ENCODE measurements at places on chromosomes 1 and 21.
A peak's percentile ranks its signal among the peaks of the same experiment; 100 is the strongest.

- DNase-seq = no peak
These were observed 43.3 kb downstream of the SIPA1L2 start for GRCh38 chr1:232586679-232587078.

DNA sequence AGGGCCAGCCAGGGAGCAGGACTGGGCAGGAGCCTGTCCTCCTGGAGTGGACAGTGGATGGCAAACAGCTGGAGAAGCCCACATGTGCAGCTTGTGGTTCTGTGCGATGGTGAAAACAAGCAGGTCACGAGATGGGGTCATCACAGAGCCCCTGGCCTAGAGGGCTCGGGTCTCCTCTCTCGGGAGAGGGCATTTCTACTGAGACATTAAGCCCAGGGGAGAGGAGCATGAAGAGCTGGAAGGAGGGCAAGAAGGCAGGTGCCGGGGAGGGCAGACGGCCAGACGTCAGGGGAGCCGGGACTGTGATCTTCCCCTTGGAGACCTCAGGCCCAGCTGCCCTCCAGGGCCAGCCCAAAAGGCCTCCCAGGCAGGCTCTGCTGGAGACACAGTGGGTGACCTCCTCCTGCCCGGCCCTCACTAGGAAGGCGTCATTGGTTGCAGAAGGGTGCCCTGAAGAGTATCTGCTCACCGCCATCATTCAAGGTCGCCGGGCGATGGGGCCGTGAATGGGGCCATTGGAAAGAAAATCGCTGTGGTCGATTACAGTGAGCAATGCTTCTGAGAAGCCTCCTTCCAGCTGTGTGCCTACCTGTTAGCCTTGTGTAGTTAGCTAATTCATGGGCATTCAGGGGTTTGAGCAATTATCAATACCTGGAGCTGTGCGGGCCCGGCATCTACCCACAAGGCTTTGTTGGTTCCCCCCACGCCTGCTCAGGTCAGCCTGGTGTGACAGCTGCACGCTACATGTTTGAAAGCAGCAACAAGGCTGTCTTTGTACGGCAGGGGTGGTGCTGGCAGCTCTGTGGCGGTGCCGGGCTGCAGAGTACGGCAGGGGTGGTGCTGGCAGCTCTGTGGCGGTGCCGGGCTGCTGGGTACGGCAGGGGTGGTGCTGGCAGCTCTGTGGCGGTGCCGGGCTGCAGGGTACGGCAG, 72.3 kb upstream of the ACTRT2 start:
- DNase-seq = no peak

- DNase-seq = peak; percentile 51
These were observed 41.0 kb downstream of the MYOM3 start for GRCh38 chr1:24070821-24071393.

DNA sequence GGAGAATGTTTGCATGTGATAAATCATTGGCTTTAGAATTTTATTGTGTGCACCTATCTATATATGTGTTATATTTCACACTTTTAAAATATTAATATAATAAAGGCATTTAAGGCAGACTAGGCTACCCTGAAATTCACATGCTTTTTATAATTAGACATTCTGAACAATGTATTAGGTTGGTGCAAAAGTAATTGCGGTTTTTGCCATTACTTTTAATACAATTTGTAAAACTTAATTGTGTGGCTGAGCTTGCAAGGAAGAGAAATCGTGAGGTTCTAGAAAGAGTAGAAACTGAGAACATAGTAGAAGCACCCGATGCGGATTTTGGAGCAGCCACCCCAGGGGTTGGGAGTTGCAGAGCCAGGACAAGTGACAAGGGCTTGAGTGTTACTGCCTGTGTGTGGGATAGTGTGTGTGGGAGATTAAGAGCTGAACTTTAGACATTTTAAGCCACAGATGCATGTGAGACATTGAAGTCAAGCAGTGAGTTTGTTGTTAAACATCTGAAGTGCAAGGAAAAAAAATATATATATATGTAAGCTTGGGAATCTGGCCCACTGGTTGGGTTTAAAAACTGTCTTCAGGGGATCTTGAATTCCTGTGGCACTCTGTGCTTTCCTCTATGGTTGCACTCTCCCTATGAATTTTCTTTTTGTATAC, 244.5 kb downstream of the TM2D1 start:
- no peak for DNase-seq

DNA sequence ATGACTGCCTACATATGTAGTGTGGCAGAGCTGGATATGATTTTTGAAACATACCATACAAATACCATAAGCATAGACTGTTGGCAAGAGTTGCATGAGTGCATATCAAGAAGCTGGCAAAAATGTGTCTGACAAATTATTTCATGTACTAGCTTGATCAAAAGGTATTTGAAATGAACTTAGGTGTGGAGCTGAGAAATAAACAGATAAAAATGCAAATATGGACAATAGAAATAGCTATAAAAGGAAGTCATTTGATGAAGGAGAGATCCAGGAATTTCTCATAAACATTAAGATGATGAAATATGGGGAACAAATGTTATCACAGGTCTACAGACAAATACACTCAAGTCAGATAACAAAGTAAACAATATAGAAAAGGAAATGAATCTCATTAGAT, 609.1 kb downstream of the PTPRC start:
- no peak for DNase-seq

DNA sequence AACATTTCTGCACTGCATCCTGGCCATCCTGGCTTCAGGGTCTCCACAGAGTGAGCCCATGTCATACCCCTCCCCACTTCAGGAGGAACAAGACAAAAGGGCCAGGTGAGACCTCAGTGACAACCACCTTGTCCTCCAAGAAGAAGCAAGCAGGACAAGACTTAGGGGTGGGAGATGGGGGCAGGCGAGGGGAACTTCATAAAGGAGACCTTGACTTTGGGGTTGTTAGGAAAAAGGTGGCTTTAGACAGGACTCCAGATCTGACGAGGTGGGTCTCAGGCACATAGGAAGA, 24.0 kb upstream of the SLAMF9 start:
- no peak for DNase-seq

- no peak for DNase-seq
These were observed 95.2 kb downstream of the PTPN14 start for GRCh38 chr1:214455971-214456867.

DNA sequence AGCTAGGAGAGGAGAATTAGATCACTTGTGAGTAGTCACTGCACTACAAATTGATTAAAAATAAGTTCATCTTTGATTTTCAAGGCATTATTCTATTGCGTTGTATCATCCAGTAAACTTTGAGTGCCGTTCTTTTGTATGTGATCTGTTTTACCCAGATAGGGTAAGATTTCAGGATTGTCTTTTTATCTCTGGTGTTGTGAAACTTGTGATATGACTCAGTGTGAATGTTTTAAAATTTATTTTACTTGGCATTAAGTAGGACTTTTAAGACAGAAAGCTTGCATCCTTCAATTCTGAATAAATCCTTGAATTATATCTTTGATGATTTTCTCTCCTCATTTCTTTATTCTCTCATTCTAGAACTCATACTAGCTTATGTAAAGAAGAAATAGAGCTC, 93.3 kb upstream of the ADAMTS5 start:
- DNase-seq = no peak

- DNase-seq = no peak
These were observed 129.0 kb downstream of the GALNT2 start for GRCh38 chr1:230196077-230196476.

GRCh38 chr1:89735479-89735878, 85.4 kb upstream of the LRRC8D start:
- no peak for DNase-seq

GRCh38 chr1:8402109-8402710, 84.3 kb downstream of the SLC45A1 start:
- no peak for DNase-seq

- DNase-seq = no peak
These were observed 50.1 kb downstream of the RPS6KA1 start for GRCh38 chr1:26579681-26580111.

DNA sequence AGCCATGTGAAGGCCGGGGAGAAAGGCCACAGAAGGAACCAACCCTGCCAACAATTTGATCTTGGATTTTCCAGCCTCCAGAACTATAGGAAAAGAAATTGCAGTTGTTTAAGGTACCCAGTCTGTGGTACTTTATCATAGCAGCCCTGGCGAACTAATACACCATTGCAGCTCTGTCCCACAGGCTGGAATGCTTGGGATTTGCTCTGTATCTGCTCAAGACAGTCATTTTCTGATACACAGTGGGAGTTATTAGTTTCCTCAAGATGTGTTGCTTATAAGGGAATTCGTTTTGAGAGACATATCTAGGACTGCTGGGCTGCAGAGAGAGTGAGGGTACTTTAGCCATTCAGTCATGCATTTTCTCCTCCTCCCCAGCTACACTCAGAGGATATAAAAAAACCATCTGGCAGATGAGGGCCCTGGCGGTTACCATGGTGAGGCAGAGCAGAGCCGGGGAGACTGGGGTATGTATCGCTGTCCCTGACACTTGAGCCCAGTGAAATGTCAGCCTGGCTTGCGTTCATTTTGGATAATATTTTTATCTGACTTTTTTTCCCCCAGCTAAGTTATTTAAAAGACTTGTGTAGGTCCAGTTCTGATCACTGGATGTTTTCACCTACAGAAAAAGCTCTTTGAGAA, 104.6 kb downstream of the DIRAS3 start:
- no peak for DNase-seq

DNA sequence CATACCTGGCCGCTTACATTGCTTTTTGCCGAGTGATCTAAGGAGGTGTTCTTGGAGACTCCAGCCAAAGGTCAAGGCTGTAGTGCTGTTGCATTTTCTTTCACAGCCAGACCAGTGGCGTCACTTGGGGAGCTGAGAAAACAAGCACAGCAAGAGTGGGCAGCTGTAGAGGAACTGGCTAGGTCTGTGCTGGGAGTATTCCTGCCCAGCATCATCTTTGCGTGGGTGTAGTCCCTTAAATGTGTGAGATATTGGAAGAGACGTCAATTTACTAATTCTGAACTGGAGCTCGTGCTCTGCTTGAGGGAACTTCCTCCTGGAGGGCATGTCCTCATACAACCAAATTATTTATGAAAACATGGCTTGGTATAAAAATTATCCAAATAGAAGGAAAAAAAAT, 10.2 kb downstream of the UBIAD1 start:
- DNase-seq = no peak

- DNase-seq = no peak
These were observed 4.1 kb downstream of the EIF2D start for GRCh38 chr1:206608108-206608698.

- DNase-seq = no peak
These were observed 156.9 kb downstream of the EDEM3 start for GRCh38 chr1:184597650-184598357.

DNA sequence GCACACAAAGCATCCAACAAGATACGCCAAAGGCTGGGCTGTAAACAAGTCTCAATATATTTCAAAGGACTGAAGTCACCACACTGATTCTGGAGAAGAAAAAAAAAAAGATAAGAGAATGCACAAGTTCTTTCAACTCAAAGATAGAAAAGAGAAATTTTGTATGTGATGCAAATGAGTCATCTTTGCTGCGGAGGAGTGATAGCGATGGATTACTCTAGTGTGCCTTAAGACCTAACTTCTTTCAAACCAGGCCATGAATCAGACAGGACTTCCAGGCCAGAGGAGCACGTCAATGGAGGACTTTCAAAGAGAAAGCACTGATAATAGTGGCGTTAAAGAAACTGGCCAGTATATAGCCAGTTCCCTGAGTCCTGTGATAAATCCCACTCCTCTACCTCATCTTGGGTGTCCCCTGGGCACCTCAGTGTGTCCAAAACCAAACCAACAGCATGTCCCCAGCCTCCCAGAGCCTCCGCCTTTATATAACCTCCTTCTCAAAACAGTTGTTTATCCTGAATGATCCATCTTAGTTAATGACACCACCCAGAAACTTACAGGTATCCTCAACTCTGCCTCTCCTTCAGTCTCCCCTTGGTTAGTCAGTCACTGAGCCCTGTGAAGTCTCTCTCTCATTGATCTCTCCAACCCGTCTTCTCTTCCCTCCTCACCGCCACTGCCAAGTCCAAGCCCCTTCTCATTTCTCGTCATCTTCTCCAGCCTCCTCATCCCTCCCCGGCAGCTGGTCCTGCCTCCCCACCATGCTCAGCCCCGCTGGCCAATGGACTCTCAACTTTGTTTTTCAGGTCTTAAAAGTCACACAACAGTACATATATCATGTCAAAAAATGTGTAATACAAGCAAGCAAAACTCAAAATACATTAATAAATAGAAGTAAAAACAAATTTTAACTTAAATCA, 47.2 kb upstream of the IFFO2 start:
- no peak for DNase-seq

DNA sequence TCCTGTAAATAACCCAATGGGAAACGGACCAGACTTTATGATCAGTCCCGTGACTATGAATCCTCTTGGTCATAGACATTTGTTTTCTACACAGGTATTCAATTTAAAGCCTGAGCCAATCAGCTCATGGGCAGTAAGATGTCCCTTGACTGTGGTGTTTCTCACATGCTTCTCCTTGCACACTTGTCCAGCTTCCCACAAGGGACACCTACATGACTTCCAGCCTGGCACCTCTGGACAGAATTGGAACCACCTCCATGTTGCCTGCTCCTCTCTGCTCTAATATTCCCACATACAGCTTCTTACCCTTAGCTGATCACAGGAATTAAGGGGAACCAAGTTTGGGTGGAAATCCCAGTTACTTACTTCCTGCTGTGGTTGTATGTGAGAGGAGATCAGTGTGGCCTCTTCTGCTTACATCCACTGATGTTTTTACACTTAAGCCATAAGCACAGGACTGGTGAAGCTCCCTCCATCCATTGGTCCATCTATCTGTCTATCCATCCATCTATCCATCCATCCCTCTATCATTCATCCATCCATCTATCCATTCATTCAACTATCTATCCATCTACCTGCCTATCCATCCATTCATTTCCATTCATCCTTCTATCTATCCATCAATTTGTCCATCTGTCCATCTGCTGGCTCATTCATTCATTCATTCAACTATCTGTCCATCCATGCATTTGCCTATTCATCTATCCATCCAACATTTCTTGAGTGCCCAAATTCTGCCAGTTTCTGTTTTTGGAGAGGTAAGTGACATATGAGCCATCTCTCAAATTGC, 16.4 kb downstream of the RUNX1 start:
- no peak for DNase-seq

DNA sequence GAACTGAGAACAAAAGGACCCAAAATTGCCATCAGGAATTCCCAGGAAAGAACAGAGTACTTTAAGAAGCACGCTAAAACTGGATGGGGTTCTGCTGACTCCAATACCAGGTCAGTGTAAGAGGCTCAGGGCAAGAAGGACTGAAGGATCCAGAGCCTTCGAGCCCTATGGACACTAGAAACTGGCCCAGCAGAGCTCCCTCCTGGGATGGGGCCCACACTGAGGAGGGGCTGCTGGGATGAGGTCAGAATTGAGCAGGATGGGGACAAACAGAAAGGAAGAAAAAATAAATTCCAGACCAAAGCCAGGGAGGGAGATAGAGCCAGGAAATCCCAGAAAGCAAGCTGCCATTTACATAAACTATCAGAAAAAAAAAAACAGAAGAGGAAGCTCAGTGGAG, 222.4 kb upstream of the COA6 start:
- no peak for DNase-seq

- DNase-seq = no peak
These were observed 47.2 kb upstream of the ECE1 start for GRCh38 chr1:21337454-21337927.

GRCh38 chr1:107750364-107750959, 214.5 kb downstream of the VAV3 start:
- no peak for DNase-seq

GRCh38 chr1:85001742-85002141, 4.8 kb upstream of the MCOLN2 start:
- DNase-seq = no peak
